ENCODE measurements at places on chromosomes 1 and 21.

- no peak for DNase-seq
Observed at GRCh38 chr1:47827109-47827508, 170.1 kb downstream of the TRABD2B start.

- no peak for DNase-seq
Observed at GRCh38 chr1:242057745-242058115, 58.8 kb upstream of the MAP1LC3C start.

GRCh38 chr1:23638188-23638619 lies 53.4 kb upstream of the RPL11 start:
- no peak for DNase-seq

- DNase-seq, result no peak
Observed at GRCh38 chr21:38140207-38140903, 116.4 kb upstream of the KCNJ15 start.

- no peak for DNase-seq
Observed at GRCh38 chr21:39082656-39083376, 100.4 kb downstream of the PSMG1 start.

- DNase-seq, result no peak
Observed at GRCh38 chr1:35894656-35895055, 11.6 kb downstream of the AGO1 start.

DNA sequence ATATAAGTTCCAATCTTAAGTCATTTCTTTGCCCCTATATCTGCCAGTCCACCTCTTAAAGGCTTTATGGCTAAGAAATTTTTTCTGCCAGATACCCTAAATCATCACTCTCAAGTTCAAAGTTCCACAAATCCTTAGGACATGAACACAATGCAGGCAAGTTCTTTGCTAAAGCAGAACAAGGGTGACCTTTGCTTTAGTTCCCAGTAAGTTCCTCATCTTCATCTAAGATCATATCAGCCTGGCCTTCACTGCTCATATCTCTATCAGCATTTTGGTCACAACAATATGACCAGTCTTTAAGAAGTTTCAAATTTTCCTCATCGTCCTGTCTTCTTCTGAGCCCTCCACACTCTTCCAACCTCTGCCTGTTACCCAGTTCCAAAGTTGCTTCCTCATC lies 402.2 kb upstream of the RUNX1 start:
- DNase-seq, result no peak

GRCh38 chr1:59521456-59521855 lies 224.6 kb downstream of the FGGY start:
- DNase-seq, result no peak

DNA sequence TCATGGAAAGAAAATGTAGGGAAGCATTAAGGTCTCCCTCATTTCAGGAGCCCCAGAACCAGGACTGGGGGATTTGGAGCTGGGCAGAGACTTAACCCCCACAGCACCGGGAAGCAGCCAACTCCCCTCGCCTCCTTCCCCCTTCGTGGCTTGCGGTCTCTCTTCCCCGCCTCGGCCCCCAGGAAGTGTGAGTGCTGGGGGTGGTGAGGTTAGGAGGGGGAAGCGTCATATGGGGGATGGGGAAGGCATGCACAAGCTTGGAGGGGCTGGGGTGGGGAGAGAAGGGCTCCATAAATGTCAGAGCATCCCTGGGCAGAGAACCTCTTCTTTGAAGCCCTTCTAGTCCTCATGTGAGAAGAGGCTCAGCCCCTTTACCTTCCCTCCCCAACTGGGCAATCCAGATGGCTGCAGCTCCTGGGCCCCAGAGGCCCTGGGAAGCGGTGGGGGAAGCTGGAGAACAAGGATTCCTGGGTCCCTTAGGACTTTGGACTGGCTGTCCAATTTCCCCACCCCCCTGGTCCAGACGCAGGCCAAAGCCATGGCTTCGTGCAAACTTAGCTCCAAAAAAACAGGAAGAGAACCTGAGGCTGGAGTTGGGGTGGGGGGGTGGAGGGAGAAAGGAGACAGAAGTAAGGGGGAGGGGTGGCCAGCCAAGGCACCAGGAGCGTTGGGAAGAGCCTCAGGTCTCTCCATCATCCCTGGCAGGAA lies 7.8 kb downstream of the ZBTB7B start:
- DNase-seq, result no peak

DNA sequence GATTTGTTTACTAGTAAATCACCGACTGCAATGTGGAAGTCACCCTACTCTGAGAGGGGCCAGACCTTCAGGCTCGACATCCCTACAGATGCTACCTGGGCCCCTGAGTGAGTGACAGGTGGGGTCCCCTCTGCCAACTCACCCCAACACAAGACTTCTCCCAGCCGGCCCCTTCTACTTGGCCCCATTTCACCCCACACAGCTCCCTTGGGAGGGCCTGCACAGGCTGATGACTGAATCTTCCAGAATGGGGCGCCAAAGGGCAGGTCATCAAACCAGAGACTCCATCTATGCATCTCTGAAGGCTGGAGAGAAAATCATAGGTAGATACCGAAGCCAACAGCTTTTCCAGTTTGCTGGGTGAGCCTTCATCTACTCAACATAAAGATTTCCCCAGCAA lies 9.4 kb upstream of the S100A8 start:
- no peak for DNase-seq

GRCh38 chr1:21749859-21750468 lies 33.0 kb downstream of the USP48 start:
- DNase-seq, result no peak

GRCh38 chr1:205449750-205450443 lies 5.9 kb downstream of the BLACAT1 start:
- no peak for DNase-seq

- DNase-seq, result no peak
Observed at GRCh38 chr1:32874860-32875752, 4.4 kb upstream of the FNDC5 start.

DNA sequence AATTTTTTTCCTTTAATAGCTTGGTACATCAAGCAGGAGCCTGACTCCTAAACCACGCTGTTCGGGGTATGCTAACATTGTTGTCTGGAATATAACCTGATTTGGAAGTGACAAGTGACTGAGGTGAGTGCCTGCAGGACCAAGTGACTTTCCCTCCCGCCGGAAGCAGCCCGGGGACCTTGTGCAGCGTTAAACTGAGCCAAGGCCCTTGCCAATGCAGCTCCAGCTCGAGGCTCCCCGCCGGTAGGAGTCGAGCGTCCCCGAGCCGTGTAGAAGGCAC lies 716 bp upstream of the MTARC1 start:
- DNase-seq, result no peak

GRCh38 chr1:158249646-158250045 lies 4.6 kb upstream of the CD1A start:
- DNase-seq, result no peak

GRCh38 chr1:14737561-14738094 lies 139.1 kb downstream of the KAZN start:
- no peak for DNase-seq

DNA sequence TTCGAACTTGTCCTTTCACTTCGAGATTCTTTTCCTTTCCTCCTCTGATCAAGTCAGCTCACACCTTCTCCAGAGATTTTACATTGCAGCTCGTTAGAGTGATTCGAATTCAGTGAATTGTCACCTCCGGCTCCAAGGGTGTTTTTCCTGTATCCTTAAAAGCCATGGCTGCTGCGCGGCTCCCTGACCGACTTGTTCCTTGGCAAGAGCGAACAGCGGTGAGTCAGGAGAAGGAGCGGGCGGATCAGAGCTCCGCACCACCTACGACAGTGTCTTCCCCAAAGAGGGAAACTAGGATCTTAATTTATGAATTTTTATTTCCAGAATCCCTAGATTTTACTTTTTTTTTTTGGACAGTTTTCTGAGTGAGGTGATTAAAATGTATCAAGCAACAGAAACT lies 204.4 kb upstream of the ADGRL2 start:
- DNase-seq, result no peak

DNA sequence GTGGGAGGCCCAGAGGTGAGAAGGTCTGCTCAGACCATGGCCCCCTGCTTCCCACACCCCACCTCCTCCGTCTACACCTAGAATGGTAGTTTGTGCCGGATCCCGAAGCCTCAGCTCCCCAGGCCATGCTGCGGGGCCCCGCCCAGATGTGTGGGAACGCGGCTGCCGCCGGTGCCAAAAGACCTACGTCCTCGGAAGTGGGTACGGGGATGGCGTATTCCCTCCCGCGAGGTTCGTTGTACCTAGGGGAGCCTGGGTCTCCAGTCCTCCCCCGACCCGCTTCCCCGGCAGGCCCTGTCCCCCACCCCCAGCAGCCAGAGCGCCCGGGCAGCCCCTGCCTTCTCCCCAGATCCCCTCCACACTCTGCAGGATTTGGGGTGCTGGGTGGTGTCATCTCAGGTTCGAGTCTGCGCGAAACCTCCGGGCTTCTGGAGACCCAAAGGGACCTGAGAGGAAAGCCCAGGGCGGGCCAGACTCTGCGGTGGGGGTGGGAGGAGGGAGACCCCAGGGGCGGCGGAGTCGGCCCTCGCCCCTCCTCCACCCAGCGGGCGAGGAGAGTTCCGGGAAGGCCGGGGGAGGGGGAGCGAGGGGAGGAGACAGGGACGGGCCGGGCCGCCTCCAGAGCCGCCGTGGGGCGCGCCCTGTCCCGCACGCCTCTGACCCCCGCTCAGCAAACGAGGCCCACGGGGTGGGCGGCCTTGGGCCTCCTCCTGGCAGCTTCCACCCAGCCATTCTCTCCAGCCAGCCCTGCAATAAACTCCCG lies 6.2 kb upstream of the PRDM16 start:
- no peak for DNase-seq

- DNase-seq, result no peak
Observed at GRCh38 chr1:206550446-206550845, 43.1 kb downstream of the RASSF5 start.

- no peak for DNase-seq
Observed at GRCh38 chr21:41845310-41846032, 33.7 kb downstream of the PRDM15 start.

GRCh38 chr1:198102454-198102827 lies 54.4 kb upstream of the NEK7 start:
- DNase-seq, result no peak

All from activated T-helper 1 cell treated with Interleukin-2 at 50 U/mL for 16 hours (primary cell).